Suppressor macrophage treated with lipopolysaccharide for 4 hours (primary cell): ENCODE measurements at places on chromosomes 11 and 22.
A peak's percentile ranks its signal among the peaks of the same experiment; 100 is the strongest.

GRCh38 chr11:94511932-94512781 lies at the start of gene C11orf97:
TSS of gene C11orf97 (plus strand) at chr11:94512461. CDS start at chr11:94512529, 68 bp downstream.
- DNase-seq, result peak; percentile 46

DNA sequence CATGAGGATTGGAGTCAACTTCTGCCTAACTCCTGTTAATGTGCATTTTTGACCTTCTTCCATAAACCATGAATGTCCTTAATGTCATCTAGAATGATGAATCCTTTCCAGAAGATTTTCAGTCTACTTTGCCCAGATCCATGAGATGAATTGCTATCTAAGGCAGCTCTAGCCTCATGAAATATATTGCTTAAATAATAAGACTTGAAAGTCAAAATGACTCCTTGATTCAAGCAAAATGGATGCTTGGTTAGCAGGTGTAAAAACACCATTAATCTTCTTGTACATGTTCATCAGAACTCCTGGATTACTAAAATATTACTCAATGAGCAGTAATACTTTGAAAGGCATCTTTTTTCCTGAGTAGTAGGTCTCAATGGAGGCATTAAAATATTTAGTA lies 238.5 kb upstream of the ZC3H12C start:
- no peak for DNase-seq

GRCh38 chr22:39959640-39960447 lies at the start of gene TMA7B:
TSS of gene TMA7B (plus strand) at chr22:39960397. CDS start at chr22:39964375, 3,978 bp downstream.
- DNase-seq, result peak; percentile 55

DNA sequence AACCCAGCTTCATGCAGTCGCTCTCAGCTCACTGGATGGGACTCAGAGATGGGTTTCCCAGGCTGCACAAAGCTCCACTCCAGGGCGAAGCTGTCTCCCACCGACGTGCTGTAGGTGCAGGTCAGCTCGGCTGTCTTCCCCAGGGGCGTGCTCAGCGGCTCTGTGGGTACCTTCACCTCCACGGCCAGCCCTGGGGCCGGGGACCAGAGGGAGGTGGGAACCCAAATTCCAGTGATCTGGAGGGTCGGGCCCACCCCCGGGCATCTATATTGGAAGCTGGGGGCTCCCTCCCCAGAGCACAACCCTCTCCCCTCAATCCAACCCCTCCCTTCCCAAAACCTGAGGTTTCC lies 689 bp downstream of the VSIG2 start:
- no peak for DNase-seq

- DNase-seq, result no peak
Observed at GRCh38 chr11:57778318-57779037, 16.9 kb downstream of the CTNND1 start.

DNA sequence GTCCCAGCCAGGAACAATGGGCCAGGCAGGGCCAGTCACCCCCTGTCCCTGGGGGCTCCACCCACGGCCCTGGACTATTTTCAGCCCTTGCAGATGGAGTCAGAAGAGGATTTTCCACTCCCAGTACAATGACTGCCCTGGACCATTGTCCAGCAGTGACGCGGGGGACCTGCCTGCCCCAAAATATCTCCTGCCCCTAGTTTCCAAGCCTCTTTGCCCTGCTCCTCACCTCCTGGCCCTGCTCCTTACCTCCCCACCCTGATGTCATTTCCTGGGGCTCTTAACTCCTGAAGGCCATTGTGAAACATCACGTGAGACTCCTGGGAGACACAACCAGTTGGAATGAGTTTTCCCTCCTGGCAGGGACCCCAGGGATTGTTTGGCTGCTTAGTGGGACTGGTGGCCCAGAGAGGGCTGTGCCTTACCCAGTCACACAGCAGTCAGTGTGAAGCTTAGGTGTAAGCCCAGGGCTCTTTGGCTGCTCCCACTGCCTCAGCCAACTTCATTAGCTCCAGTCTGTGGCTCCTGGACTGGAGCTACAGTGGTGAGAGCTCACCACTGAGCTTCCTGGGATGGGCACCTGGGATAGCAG lies 22.2 kb downstream of the P2RY2 start:
- no peak for DNase-seq

GRCh38 chr11:78941226-78941851 lies 366.7 kb upstream of the NARS2 start:
- DNase-seq, result no peak

DNA sequence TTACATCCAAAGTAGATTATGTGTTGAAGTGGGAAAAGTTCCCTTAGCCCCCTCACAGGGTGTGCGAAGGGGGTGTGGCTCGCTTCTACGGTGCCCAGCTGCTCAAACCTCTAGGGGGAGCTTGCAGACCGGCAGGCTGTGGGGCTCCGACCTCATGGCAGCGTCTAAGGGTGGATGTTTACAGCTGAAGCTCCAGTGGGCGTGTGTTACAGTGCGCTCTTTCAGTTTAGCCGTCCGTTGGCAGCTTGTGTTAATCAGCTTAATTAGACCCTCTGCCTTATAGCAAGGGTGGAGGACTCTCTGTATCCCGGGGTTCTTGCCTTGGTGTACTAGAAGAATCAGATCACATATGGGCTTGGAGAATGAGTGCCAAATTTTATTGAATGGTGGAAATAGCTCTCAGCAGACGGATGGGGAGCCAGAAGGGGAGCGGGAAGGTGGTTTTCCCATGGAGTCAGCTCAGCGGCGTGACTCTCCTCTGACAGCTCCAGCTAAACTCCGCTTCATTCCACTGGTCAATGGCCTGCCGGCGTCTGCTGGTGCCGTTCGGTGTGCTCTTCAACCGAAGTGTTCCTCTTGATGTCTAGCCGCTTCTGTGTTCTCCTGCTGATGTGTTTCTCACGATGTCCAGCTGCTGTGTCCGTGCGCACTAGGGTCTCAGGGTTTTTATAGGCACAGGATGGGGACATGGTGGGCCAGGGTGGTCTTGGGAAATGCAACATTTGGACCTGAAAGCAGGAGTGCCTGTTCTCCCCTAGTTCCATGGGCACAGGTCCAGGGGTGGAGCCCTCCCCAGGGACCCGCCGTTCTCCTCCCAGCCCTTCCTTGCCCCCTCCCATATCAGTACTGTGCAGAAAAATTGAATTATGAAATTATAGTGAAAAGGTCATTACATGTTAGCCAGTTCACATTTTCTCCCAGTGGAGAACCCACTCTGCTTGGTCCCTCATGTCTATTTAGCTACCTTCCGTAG lies 28.6 kb upstream of the OR10G7 start:
- DNase-seq, result peak; percentile 74

GRCh38 chr11:207863-208180 lies 314 bp downstream of the RIC8A start:
- DNase-seq, result peak; percentile 70

DNA sequence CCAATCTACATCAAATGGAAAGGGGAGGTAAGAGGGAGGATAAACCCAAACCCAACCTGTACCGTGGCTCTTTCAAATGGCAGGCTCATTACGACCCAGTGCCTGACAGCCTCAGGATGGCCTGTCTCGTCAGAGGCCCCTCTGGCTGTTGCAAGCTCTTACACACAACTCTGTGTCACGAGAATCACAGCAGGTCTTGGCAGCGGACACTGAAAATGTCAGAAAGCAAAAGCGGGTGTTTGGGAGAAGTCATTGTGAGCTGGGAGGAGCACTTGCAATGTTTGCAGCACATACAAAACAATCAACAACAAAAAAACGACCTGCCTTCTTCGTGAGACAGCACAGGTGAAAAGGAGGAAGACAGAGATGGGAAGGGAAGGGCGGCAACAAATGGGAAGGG lies 248.1 kb downstream of the OPCML start:
- no peak for DNase-seq

DNA sequence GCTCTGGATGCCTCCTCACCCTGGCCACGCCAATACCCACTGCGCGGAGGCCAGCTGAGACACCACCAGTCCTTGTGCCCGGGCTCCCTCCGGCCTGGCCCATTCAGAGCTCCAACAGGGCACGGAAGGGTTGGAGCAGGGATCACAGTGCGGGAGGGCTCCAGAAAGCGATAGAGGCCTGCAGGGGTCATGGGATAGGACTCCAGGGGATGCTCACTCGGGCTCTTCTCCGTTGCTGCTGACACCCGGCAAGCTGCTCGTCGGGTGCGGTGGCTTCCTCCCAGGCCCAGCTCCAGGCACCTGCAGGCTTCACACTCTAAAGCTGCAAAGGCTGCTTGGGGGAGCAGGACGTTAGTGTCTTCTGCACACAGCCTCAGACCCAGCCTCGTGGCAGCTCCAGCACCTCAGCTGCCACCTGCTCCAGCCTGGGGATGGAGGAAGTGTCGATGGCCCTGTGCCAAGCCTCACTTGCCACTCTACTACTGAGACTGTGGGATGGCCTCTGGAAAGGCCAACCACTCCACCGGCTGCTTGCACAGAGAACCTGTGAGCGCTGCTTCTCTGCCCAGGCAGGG lies 10.6 kb downstream of the WNT7B start:
- no peak for DNase-seq

GRCh38 chr11:80899381-80899780 lies 1458.6 kb upstream of the TENM4 start:
- DNase-seq, result peak; percentile 13

DNA sequence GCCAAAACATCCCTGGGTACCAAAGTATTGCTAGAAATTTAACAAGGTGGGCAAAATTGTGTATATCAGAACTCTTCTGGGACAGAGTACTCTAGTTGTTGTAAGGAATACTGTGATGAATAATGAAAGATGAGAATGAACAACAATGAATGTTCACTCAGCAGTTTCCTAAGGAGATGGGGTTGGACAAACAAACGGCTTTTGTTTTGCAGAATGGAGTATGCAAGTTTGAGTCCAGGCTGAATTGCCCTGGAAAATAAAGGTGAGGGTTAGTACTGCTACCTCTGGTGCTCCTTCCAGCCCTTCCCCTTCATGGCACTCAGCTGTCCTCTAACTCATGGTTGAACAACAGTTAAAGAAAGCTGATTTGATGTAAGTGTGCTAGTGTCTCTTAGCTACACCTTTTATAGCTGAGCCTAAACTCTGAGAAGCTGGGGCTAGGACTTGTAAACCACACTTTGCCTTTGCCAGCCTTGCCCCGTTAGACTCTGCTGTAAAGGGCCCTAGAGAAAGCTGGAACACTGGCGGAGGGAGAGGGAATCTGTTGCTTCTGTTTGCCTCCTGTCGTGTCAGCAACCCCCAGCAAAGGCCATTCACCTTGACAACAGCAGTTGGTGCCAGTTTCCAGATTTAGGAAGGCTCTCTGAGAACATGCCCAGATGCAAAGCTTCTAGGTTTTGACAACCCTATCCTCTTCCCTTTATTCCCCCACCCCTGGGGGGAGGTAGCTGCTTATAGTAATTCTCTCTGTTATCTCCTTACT lies 41.2 kb upstream of the POLD3 start:
- no peak for DNase-seq

DNA sequence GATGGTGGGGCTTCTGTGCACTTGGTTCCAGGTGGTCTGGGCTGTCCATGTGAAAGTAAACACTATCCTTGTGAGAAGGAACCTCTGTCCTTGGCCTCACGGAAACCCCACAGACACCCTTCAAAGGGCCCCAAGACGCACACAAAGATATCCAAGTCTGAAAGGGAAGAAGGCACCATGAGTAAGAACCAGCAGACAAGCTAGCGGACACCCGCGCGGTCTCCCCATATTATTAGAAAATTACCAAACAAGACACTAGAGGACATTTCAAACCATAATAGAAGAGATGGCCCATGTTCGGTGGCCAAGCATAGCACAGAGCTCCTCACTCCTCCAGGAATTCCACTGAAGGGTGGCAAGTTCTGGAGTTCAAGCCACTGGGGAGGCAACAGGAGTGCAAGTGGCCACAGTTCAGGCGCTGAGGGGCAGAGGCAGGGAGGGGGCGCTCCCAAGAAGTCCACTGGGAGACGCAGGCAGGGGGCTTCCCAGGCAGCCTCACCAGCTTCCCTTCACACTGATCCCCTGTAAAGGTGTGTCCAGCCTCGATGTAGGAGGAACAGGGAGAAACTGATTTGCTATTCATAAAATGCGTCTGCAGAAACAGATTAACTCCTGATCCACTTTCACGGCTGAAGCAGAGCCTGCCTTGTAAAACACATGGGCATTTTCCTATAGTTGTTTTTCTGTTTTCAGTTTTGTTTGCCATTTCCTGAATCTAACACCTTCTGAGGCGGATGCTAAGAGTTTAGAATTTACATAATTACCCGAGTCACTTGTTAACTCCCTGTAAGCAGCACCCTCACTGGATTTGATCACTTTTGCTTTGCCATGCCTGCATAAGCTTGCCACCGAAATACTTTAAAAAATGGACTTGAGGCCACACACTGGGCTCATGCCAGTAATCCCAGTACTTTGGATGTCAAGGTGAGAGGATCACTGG lies 9.1 kb upstream of the PPARA start:
- DNase-seq, result no peak

DNA sequence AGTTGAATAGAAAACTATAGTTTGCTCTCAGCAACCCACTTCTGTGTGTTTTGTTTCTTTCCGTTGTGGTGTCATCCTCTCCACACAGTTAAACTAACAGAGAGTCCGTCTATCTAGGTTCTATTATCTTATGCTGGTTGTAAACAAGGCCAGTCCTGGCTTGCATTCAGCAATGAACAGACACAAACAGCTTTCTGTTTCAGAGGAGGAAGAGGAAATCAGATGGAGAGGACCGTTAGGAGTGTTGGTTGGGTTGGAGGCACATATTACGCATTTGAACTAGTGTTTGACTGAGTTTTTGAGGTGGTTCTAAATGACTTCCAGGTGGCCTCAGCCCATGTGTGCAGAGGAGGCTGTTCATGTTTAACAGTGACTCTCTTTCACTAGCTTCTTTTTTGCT lies 129.5 kb upstream of the SORL1-AS1 start:
- DNase-seq, result peak; percentile 50

DNA sequence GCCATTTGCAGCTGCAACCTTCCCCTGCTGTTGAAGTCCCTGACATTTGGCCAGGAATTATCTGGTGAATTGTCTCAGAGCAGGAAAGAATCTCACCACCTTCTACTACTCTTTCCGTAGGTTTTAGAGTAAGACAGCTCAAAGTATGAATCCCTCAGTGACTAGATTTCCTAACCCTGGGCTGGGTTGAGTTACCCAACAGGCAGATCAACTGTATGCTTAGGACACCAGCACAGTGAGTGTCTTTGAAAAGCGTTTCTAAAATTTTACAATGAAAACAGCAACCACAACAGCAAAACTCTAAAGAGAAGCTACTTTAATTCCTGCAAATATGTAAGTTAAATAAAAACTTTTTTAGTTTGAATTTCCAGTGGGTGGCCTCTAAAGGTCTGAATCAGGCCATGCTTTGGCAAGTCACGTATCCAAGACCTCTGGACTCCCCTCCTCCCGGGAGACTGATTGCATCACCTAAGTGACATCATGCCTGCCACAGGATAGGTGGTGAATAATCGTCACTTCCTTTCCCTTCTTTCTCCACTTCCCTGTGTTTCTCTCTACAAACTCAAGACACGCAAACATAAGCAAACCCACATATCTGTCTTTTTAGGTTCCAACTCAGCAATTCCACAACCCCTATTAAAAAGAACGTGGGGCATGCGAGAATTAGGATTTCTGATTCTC lies 7.8 kb downstream of the OR8B12 start:
- peak; percentile 28 for DNase-seq

GRCh38 chr11:110571081-110571720 lies 141.0 kb downstream of the ARHGAP20 start:
- peak; percentile 31 for DNase-seq
